Testis (tissue), 5 donors: ENCODE measurements at places on chromosomes 16 and 17. TPM values are rescaled to one million over a fixed set of nuclear protein-coding genes. Genes with fewer than 3 reads are reported as not detected.

- no peaks in the 10 kb centered on the region for H3K36me3 ChIP-seq
- H3K4me3 ChIP-seq, result no peak overlapping the region
- H3K27me3 ChIP-seq, result no peaks in the 10 kb centered on the region
- peaks cover 60% of the 10 kb centered on the region for H3K4me1 ChIP-seq
- peak overlapping the region; percentile 87 for H3K27ac ChIP-seq
Measured at GRCh38 chr17:50206604-50207293, 5.3 kb upstream of the COL1A1 start.

- H3K4me1 ChIP-seq, result no peaks in the 10 kb centered on the region
- H3K4me3 ChIP-seq, result no peak overlapping the region
- H3K36me3 ChIP-seq, result no peaks in the 10 kb centered on the region
- H3K27ac ChIP-seq, result no peak overlapping the region
Measured at GRCh38 chr16:84454611-84455010, 49.8 kb downstream of the MEAK7 start.

DNA sequence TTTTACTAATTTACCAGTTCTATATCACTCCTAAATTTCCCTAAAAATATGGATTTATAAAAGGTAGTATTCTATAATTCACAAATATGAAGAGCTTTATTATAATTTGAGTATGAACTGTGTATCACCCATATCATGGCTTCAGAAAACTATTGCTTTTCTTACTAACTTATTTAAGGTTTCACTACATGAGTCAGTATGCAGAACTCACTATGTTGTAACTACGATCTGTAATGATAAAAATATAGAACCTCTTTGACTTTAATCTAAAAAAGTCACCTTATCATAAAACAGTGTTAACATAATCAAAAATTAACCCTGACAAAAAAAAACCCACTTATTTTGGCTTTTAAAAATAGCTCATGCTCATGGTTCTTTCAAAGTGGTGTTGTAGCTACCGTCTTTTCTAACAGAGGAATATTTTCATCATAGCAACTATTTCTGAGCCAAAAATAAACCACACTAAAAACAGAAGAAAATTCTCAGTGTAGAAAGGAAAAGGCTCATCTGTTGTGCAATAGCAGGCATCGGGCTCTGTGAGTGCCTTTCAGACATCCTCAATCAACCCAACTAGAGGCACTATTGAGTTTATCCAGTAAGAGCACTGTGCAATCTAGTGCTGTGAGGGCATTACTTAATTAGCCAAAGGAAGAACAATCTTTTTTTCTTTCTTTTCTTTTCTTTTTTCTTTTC is 42.1 kb downstream of the ITGAM start:
- no peak overlapping the region for H3K4me3 ChIP-seq
- H3K27me3 ChIP-seq, result peaks cover 3% of the 10 kb centered on the region
- no peak overlapping the region for H3K27ac ChIP-seq

DNA sequence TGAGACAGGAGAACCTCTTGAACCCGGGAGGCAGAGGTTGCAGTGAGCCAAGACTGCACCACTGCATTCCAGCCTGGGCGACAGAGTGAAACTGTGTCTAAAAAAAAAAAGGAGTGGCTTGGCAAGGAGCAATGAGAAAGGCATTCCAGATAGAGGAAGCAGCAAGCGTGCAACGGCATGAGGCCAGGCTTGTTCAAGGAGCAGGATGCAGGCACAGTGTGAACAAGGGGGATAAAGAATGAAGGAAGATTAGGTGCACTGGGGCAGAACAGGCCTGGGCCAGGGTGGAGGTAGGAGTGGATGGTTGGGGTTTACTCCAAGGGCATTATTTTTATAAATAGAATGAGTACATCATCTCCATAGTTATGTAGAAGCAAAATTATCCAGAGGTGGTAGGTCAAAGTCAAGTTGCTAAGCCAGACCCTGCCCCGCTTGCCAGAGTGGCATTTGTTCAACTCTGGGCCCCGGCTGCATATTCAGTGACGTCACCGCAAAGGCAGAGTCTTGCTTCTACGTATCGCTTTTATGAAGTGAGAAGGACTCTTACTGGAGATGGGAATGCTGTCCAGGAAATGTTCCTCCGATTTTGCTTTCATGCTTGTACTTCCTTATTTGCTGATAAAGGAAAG is 100.2 kb downstream of the KATNIP start:
- H3K36me3 ChIP-seq, result no peaks in the 10 kb centered on the region
- DNase-seq, result no peak
- no peak overlapping the region for H3K4me3 ChIP-seq
- H3K27me3 ChIP-seq, result no peaks in the 10 kb centered on the region
- no peak overlapping the region for H3K27ac ChIP-seq

DNA sequence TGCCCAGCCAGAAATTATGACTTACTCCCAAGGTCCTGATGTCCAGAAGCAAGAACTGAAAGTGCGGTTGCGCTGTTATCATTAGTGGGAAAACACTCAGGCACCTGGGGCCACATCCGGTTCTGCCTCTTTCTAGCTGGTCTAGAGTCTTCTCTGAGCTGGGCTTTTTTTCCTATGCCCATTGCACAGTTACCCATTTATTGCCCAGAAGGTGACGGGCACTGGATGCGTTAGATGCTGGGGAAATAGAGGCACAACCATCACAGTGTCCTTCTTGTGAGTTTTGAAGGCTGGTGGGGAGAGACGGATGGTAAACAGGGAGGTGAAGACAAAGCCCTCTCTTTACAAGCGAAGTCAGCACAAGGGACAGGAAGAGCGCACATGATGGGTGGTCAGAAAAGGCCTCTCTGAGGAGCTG is 37.7 kb downstream of the PLCG2 start:
- H3K27me3 ChIP-seq, result no peaks in the 10 kb centered on the region
- H3K36me3 ChIP-seq, result no peaks in the 10 kb centered on the region
- DNase-seq, result no peak
- H3K4me1 ChIP-seq, result no peaks in the 10 kb centered on the region

DNA sequence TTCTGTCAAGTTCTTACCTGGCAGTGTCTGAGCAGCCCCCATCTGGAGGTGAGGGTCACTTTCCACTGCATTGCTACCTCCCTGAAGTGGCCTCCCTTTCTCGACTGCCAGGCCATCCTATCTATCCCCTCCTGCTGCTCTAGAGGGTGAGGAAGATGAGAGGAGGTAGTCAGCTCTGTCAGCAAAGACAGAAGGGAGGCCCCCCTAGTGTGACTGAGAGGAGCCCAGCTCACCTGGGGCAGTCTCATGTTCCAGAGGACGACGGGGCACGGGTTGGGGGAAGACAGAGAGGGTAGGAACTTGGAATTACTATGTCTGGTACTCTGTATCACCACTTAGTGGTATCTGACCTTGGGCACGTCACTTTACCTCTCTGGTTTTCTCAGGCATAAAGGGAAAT is 22.0 kb downstream of the MYO19 start:
- no peak overlapping the region for H3K4me3 ChIP-seq
- no peak for DNase-seq
- no peak overlapping the region for H3K27ac ChIP-seq
- no peaks in the 10 kb centered on the region for H3K36me3 ChIP-seq
- H3K27me3 ChIP-seq, result no peaks in the 10 kb centered on the region
- no peaks in the 10 kb centered on the region for H3K4me1 ChIP-seq

DNA sequence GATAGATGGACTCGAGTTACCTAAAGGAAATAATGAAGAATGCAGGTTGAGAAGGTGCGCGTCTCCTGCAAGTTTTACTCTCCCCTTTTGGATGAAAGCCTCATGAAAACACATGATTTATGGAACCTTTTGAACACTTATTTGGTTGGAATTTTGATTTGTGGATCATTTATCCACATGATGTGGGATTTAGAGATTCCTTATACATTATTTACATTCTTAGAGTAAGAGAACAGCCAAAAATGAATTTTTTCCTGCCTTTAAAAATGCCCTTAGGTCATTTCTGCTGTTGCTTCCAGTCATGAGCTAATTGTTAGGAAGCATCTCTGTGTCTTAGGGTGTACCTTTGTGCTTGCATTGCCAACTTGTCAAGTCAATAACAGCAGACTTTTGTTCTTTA is 99.9 kb downstream of the RPTOR start:
- H3K4me3 ChIP-seq, result no peak overlapping the region
- H3K36me3 ChIP-seq, result no peaks in the 10 kb centered on the region
- DNase-seq, result no peak
- no peaks in the 10 kb centered on the region for H3K4me1 ChIP-seq

DNA sequence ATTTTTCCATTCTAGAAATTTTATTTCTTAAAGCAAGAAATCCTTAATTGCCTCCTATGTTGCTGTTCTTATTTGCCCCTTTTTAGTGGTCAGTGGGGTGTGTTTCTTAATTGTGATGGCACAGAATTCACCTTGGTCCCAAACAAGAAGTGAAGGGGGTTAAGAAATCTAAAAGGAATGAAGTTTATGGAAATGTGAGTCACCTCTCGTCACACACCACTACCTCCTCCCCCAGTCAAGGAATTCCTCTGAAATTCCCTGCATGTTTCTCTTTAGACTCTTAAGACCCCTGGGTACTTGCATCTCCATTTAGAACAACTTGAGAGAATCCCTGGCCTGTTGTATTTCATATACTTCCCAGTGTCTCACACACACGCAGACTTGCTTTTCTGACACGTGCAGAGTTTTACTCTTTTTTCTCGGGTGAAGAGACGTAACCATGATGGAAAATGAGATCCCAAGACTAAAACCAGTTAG is 247.4 kb downstream of the PRKCA start:
- H3K4me3 ChIP-seq, result no peak overlapping the region
- H3K4me1 ChIP-seq, result no peaks in the 10 kb centered on the region
- H3K27ac ChIP-seq, result no peak overlapping the region
- DNase-seq, result no peak
- no peaks in the 10 kb centered on the region for H3K27me3 ChIP-seq

GRCh38 chr17:81438688-81439087 is 43.4 kb downstream of the BAHCC1 start:
- DNase-seq, result no peak
- H3K27ac ChIP-seq, result no peak overlapping the region
- no peaks in the 10 kb centered on the region for H3K27me3 ChIP-seq
- H3K4me3 ChIP-seq, result no peak overlapping the region
- H3K36me3 ChIP-seq, result no peaks in the 10 kb centered on the region

DNA sequence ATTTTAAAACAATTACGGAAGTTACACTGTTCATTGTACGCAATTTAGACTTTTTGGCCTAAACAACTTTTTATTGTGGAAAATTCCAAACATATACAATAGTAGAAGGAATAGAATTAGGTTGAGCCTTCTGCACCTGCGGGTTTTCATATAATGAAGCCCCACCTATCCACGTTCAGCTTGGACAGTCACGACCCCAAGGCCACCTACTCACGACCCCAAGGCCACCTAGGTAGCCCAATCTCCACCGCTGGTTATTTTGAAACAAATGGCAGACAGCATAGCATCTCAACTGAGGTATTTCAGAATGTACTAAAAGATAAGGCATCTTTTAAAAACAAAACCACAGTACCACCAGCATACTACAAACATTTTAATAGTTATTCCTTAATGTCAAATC is 631 bp downstream of the NLRC5 start:
- peaks cover 22% of the 10 kb centered on the region for H3K4me1 ChIP-seq
- peak overlapping the region; percentile 73 for H3K27ac ChIP-seq
- no peak for DNase-seq
- H3K4me3 ChIP-seq, result peak overlapping the region; percentile 66
- H3K36me3 ChIP-seq, result no peaks in the 10 kb centered on the region
- H3K27me3 ChIP-seq, result no peaks in the 10 kb centered on the region

GRCh38 chr17:28992625-28993600 is 12.9 kb downstream of the SEZ6 start:
- H3K27ac ChIP-seq, result no peak overlapping the region
- no peaks in the 10 kb centered on the region for H3K36me3 ChIP-seq
- no peak for DNase-seq
- H3K4me1 ChIP-seq, result no peaks in the 10 kb centered on the region

- H3K27me3 ChIP-seq, result no peaks in the 10 kb centered on the region
- H3K36me3 ChIP-seq, result no peaks in the 10 kb centered on the region
- H3K4me3 ChIP-seq, result peak overlapping the region; percentile 29
- peaks cover 9% of the 10 kb centered on the region for H3K4me1 ChIP-seq
Measured at GRCh38 chr17:48012151-48012520, 25.5 kb downstream of the COPZ2 start.

- H3K27ac ChIP-seq, result no peak overlapping the region
- no peaks in the 10 kb centered on the region for H3K36me3 ChIP-seq
- no peak for DNase-seq
- peaks cover 7% of the 10 kb centered on the region for H3K4me1 ChIP-seq
- H3K27me3 ChIP-seq, result no peaks in the 10 kb centered on the region
- no peak overlapping the region for H3K4me3 ChIP-seq
Measured at GRCh38 chr16:57959804-57960203, 11.1 kb downstream of the CNGB1 start.

DNA sequence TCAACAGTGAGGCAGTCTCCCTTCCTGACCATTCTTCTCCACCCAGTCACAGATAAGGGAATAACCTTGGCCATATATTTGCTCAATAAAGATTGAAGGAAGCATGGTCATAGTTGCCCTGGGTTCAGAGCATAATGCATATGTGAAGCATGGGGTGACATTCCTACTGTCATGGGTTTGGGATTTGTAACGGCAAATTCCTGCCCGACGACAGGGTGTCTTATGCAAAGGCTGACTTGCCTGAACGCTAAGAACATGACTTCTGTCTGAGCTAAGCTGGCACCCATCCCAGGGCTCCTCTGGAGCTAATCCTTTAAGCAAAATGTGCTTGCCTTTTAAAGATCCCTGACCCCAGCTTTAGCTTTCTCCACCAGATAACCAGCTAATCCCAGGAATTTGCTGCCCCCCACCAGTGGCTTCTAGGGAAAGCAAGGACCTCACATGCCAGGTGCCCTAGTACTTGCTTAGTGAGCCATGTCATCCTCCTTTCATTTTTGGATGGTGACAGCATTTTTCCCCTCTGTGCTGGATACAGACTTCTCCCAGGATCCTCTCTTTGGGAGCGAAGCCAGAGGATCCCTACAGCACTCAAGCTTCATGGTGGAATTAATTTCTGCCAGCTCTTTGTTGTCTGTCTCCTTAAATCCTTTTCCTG is 11.7 kb downstream of the SLC7A6OS start:
- peak overlapping the region; percentile 2 for H3K27ac ChIP-seq
- H3K4me1 ChIP-seq, result peaks cover 6% of the 10 kb centered on the region
- peak; percentile 90 for DNase-seq
- H3K27me3 ChIP-seq, result no peaks in the 10 kb centered on the region

The SCGB1C2 gene
- not detected for total RNA-seq

The RBFOX1 gene
- 0.68 TPM for total RNA-seq

The PHKB gene
- 136 TPM for total RNA-seq

The SLC5A10 gene
- total RNA-seq, result 1.1 TPM

The HIGD1B gene
- not detected for total RNA-seq
